ENCODE measurements at places on chromosomes 4 and X.
A peak's percentile ranks its signal among the peaks of the same experiment; 100 is the strongest.

GRCh38 chrX:149610511-149610910 lies 15.4 kb upstream of the HSFX2 start:
- DNase-seq = no peak

DNA sequence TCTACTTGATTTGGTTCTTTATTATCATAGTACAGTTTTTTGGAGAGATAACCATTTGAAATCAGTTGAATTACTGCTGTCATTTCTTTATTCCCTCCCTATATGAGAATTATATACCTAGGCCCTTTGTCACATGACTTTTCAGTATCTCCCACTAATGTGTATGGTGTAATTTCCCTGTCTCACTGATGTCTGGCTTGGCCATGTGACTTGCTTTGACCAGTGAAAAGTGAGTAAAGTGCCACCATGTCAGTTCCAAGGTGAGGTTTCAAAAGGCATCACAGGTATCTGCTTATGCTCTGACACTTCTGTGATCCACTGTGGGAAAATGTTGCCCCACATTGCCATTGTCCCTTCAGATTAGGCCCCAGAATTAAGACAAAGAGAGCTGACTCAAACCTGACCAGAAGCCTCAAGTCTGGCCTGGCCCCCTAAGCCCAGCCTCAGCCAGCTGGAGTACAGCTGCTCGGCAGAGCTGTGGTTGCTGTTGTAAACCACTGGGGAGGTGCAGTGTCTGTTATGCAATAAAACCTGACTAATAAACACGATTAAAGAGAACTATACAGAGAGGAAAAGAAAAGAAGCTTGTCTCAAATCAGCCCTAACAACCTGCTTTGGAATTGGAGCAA lies 27.5 kb downstream of the SETD7 start:
- DNase-seq = no peak

GRCh38 chr4:29711226-29711625 lies 1008.9 kb upstream of the PCDH7 start:
- peak; percentile 3 for DNase-seq

- DNase-seq = no peak
Measured at GRCh38 chrX:112832481-112833095, 8.0 kb downstream of the AMOT start.

- DNase-seq = no peak
Measured at GRCh38 chr4:6208416-6208815, 8.1 kb upstream of the JAKMIP1 start.

DNA sequence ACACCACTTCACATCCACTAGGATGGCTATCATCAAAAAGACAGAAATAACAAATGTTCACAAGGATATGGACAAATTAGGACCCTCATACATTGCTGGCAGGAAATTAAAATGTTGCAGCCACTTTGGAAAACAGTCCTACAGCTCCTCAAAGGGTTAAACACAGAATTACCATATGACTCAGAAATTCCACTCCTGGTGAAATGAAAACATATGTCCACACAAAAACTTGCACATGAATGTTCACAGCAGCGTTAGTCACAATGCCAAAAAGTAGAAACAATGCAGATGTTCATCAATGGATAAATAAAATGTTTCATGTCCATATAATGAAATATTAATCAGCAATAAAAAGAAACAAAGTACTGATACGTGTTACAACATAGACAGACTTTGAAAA lies 15.1 kb downstream of the S100G start:
- no peak for DNase-seq
